ENCODE measurements at places on chromosomes 3 and 15. TPM values are rescaled to one million over a fixed set of nuclear protein-coding genes. Genes with fewer than 3 reads are reported as not detected.

- no peak for DNase-seq
Measured at GRCh38 chr3:10192953-10193691, 28.4 kb downstream of the IRAK2 start.

Gene ANKRD63
- total RNA-seq, result not detected

- DNase-seq, result no peak
Measured at GRCh38 chr15:93758824-93759223, 472.5 kb upstream of the MCTP2 start.

DNA sequence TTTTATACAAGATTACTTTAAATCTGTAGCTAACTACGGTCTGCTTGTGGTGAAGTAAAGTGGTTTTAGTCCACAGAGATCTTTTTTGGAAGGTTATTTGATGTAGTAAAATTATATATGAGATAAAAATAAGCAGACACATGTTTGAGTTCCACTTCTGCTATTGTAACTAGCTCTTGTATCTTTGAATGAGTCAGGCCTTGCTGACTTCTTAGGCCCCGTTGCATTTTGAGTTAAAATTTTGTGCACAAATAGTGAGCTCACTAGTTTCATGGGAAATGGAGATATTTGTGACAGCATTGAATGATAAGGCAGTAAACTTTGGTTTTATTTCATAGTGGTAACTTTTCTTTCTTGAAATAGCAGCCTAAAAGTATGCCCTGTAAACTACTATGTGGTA lies 42.6 kb downstream of the ARIH1 start:
- no peak for DNase-seq

Gene CPNE9
- 0.93 TPM for total RNA-seq

- no peak for DNase-seq
Measured at GRCh38 chr15:40956541-40956982, 3.3 kb downstream of the CHAC1 start.

DNA sequence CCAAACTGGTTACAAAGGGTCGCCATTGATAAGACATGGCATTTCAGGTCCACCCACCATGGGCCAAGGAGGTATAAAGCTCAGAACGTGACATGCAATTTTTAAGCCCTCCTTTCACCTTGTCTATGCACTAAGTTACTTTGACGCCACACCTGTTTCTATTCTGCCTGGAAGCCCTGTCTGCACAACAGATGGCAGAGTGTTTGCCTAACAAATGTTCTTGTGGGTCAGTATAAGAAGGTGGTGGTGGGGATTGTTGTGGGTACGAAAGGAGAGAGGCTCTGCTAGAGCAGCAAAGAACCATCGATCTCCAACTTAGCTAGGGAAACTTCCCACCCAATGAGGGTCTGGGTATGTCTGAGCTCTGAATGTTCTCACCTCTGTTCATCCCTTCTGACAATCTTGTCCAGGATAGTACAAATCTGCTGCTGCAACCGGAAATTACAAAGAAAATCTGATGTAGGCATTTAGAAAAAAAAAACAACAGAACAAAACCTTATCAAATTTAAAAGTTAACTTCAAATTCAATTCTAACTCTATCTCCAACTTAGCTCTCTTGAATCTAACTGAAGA lies 945.0 kb upstream of the CFAP20DC start:
- DNase-seq, result no peak

DNA sequence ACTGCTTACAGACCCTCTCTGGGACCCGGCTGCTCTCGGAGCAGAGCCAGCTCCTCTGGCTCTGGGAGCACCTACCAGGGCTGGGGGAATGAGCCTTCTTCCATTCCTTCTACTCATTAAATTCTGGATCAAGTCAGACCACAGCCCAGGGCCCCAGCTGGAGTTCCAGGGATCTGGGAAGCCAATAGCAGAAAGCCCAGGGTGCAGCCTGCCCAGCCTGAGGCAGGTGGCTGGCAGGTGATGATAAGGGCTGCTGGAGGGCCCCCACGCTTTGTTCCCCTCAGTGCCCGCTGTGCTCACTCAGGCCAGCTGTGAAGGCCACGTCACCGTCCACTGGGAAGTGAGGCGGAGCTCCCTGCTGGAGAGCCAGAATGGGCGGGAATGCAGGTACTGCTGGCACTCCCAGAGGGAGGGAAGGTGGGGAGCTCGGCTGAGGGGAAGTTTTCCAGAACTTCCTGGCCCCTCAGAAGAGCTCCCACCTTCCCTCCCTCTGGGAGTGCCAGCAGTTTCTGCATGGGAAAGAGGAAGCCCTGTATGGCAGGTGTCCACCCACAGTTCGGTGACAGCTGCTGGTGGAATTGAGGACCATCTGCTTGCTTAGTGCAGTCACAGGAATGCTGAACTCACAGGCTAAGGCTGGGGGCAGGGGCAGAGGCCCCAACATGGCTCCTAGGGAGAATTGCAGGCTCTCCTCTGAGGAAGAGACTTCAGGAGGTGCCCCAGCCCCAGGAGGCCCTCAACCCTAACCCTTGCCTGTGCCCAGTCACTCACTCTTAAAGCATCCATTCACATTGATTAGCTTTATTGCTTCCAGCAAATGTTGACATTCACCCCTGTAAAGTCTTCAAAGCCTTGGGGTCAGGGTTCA lies 12.6 kb upstream of the RTP3 start:
- no peak for DNase-seq

DNA sequence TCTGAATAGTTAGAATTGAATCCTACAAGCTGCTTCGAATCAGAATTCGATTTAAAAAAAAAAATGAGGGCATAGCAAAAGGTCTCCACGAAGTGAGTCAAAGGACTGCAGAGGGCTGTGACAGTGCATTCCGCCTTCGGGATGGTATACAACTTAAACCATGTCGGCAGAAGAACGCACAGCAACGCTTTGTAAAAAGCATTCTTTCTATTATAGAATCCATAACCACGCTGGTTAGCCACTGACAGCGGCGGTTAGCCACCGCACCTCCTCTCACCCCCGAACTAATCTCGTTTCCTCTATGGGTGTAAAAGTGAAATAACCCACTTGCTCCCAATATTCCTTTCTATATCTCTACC lies 664 bp upstream of the PIK3CA start:
- no peak for DNase-seq

DNA sequence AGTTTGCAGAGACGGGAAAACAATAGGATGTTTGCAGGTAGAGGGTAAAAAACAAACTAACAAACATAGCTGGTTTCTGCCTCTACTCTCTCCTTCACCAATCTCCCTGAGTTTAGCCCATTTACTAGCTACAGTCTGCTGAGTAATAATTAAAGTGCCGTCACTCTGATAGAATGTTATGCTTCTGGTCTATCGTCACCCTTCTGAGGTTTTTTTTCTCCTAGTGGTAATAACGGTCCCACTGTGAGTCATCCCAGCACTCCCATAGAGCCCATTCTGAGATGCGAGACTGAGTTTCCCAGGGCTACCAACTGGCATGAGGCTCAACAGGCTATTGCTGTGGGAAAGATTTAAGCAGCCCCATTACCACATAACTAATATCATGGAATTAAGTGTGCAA lies 56.4 kb downstream of the PLAAT1 start:
- DNase-seq, result no peak

Gene KBTBD8
- 26.6 TPM for total RNA-seq

Gene HIGD2B
- not detected for total RNA-seq

DNA sequence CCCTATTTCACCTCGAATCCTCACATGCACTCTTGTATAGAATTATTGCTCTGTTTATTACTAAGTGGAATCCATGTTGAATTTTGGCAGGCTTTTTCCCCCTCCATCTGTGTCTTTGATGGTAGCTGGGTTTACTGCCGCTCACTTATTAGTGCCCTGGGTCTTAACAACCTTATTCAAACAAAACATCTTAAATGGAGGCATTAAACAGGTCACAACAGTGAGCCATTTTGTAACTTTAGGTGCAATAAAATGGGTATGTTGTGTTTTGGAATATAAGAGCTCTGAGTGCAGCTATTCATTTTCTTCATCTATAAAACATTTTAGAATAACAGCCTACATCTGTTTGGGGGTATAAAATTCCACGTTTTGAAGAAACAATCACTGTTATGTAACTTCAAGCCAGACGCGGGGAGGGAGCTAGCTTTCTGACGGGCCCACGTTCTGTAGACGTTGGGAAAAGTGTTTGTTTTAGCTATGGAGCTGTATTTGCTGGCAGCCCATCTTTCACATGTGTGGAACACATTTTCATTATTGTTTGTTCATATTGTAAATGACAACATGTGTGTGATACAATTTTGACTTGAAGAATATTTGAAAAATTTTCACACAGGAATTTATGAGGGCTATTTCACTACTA lies 122.0 kb downstream of the SLC25A26 start:
- no peak for DNase-seq

Gene ITIH4
- total RNA-seq, result 3.1 TPM

- no peak for DNase-seq
Measured at GRCh38 chr3:167066977-167067786, 312.9 kb downstream of the ZBBX start.

Gene SPTSSB
- not detected for total RNA-seq

Gene DAZL
- 0.10 TPM for total RNA-seq

GRCh38 chr3:195081242-195081963 lies 189.6 kb downstream of the XXYLT1 start:
- DNase-seq, result no peak

GRCh38 chr15:27686971-27687370 lies 412.1 kb downstream of the OCA2 start:
- DNase-seq, result no peak

- DNase-seq, result no peak
Measured at GRCh38 chr3:165466856-165467255, 270.7 kb upstream of the SLITRK3 start.

- no peak for DNase-seq
Measured at GRCh38 chr3:14317057-14317553, 85.3 kb upstream of the SLC6A6 start.

Gene GASK1A
- total RNA-seq, result not detected

Gene SCN11A
- 0.05 TPM for total RNA-seq

DNA sequence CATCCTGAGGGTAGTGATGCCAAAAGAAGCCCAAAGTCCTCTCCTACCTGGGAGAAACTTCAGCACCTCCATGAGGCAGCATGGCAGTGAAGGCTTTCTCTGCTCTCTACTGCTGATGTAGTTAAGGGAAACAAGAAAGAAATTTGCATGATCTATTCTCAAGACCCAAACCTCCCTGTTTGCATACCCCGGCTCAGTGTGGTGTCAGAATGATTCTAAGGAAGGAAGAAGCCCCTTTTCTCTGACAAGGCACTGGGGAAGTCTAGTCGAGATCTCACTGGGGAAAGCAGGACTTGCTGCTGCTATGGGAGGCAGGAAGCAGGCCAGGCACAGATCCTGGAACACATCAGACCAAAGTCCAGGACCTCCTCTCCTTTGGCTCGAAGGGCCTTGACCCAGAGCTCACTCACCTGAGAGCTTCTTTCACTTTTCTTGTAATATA lies 89.4 kb upstream of the ICE2 start:
- DNase-seq, result no peak

- no peak for DNase-seq
Measured at GRCh38 chr15:100261302-100262240, 80.2 kb downstream of the ADAMTS17 start.
